Left lung (tissue), 14 donors: ENCODE measurements at places on chromosomes 16 and 17.

GRCh38 chr16:87178177-87178863, 138.9 kb downstream of the C16orf95 start:
- DNase-seq = no peak

GRCh38 chr17:32870027-32870670, 6.8 kb downstream of the MYO1D start:
- DNase-seq = no peak

DNA sequence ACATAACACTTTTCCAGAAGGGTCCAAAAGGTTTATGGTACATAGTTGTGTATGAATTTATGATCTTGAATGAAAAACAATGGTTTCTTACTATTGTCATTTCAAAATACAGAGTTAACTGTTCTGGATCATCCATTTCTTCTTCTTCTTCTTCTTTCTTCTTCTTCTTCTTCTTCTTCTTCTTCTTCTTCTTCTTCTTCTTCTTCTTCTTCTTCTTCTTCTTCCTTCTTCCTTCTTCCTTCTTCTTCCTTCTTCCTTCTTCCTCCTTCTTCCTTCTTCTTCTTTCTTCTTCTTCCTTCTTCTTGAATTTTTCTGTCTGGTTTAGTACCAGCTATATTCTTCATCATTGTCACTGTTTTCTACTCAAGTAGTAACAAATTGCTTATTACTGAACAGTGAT, 47.8 kb downstream of the TNRC6C start:
- no peak for DNase-seq

GRCh38 chr16:86065711-86066110, 166.7 kb downstream of the IRF8 start:
- peak; percentile 25 for DNase-seq

- no peak for DNase-seq
Measured at GRCh38 chr17:22459331-22459952, 767.1 kb downstream of the KCNJ18 start.

DNA sequence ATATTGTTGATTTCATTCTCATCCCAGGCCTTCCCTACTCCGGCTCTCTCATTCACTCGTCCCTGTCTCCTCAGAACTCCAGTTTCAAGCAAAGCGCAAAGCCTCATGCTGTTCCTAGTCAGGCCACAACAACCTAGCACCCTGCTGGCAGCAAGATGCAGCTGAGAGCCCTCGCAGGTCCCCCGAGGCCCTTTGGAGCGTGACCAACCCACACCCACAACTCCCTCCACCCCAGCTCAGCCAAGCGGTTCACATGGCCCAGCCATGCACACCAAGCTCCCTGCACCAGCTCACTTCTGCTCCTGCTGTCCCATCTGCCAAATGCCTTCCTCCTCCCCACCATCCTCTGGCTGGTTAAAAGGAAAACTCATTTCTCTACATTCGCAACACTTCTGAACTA, 195.8 kb downstream of the IRX5 start:
- no peak for DNase-seq

- no peak for DNase-seq
Measured at GRCh38 chr16:11155284-11155806, 100.7 kb downstream of the SOCS1 start.

DNA sequence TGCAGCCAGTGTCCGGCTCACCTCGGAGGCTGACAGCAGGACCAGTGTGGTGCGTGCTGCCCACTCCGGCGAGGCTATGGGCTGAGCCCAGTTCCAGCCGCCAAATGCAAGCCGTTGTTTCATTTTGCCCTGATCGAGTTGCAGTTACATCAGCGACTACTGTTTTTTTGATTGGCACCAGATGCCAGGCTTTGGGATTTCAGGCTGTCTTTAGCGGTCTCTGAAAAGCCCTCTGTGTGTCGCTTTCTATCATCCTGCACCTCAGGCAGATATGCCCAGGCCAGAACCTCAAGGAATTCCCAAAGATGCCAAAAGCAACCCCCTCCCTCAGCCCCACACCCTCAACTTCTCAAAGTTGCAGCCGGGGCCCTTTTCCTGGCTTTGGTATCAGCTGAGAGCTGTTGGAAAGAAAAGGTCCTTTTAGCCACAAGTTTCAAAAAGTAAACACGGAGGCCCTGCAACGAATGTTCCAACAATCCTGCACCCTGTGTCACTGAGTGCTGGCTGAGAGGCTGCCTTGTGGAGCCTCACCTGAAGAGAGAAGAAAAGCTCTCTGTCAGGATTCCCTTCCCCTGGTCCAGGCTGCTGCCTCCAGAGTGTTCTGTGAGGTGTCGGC, 58.9 kb downstream of the WWP2 start:
- peak; percentile 44 for DNase-seq

GRCh38 chr16:12318661-12319427, 342.3 kb downstream of the SNX29 start:
- no peak for DNase-seq

- DNase-seq = no peak
Measured at GRCh38 chr17:6346156-6346786, 88.7 kb downstream of the AIPL1 start.

DNA sequence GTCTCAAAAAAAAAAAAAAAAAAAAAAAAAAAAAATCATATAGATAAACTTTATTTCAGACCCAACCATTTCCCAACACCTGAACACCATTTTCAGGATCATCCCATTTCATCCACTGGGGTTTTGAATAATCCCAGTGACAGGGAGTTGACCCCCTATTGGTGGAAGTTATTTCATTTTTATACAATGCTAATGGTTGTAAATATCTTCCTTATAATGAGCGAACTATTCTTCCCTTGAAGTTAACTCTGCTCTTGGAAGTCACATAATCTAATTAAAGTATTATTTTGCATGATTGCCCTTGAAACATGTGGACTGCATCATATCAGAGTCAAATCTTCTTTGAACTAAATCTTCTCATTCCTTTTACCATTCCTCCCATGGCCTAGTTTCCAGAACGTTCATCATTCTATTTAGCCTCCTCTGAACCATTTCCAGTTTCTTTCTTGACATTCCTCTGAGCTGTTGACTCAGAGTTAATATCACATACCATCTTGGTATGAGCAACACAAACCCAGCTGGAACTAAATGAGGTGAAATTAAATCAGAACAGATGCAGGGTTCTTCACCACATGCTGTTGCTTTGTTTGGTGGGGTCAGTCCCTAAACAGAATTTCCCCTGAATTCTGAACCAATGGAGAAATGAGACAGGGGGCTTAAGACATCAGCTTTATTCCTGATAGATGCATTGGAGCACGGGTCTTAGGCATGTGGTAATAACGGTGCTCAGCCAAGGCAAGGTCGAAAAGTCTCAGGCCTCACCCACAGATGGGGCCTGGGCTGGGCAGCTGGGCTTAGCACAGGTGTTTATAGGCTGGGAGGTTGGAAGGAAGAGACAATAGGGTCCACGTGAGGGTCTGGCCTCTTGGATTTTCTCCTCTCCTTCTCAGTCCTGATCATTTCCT, 8.9 kb downstream of the HSD17B2 start:
- no peak for DNase-seq

DNA sequence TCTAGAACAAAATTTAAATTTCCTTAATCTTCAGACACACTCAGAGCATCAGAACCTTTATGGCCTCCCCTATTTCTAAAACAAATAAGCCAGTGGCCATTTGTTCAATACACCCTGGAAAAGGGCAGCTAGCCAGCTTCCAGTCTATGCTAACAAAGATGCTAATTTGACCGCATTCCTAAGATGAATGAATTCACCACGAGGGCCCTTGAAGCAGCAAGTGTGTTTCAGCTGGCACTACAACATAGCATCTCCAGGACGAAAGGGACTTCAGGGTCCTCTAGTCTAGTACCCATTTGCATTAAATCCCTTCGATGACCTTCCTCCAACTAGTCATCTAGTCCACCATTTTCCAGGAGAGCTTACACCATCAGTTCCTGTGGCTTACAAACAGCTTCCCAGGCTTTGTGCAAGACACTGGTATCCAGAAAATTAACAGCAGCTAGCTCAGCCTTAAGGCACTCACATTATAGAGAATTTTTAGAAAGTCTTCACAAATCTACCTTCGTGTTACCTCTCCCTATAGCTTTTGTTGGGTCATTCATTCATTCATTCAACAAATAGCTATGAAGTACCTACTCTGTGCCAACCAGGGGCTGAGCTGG, 10.9 kb downstream of the KRT37 start:
- DNase-seq = peak; percentile 47
